ENCODE measurements at places on chromosomes 1 and 21.
A peak's percentile ranks its signal among the peaks of the same experiment; 100 is the strongest.

- peak; percentile 32 for DNase-seq
These were observed 165.7 kb downstream of the NCAM2 start for GRCh38 chr21:21163904-21164303.

DNA sequence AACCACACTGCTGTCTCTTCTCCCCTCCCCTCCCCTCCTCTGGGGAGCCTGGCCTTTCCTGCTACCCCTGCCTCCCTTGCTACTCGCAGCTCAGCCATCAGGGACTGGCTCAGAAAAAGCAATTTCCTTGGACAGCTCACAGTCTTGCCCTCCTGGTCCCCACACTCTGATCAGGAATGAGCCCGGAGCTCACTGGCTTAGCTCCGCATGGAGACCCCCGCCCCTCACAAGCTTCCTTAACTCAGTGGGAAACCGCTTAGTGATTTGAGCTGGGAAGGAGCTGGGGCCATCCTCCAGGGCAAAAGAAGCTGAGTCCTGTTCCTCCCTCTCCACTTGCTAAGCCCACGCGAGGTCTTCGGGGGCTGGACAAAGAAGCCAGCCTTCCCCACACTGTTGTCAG is 70.3 kb upstream of the ACTL8 start:
- no peak for DNase-seq

- DNase-seq, result no peak
These were observed 2110.6 kb downstream of the MRPL39 start for GRCh38 chr21:23496729-23497128.

DNA sequence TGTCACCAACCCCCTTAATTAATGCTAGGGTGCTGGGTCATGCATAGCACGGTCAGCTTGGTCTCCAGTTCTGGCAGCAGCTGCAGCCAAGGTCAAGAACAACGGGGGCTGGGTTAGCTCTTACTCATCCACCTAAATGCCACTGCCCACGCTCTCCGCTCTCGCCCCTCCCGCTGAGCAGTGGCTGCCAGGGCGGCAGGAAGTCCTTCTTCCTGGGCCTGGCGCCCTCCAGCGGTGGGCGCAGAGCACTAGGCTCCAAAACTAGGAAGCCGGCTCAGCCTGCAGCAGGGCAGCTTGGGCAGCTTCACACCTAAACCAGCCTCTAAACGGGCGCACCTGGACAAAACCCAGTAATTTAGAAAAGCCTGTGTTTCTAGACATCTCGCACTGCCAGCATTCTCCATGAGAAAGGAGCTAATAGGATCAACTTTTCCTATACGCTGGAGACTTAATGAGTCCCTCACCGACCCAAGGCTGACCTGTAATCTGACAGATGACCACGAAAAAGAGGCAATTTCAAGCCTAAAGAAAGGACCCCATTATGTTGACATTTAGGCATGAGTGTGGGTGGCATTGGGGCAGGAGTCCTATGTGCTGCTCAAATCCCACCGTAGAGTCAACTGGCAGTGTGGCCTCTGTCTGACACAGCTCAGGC is 78.4 kb upstream of the LRRN2 start:
- DNase-seq, result peak; percentile 56

GRCh38 chr1:27004471-27005165 is 8.0 kb downstream of the TENT5B start:
- no peak for DNase-seq

- DNase-seq, result no peak
These were observed 256.9 kb upstream of the DPYD start for GRCh38 chr1:98177751-98178150.

GRCh38 chr1:208445758-208446203 is 201.6 kb upstream of the PLXNA2 start:
- peak; percentile 34 for DNase-seq

DNA sequence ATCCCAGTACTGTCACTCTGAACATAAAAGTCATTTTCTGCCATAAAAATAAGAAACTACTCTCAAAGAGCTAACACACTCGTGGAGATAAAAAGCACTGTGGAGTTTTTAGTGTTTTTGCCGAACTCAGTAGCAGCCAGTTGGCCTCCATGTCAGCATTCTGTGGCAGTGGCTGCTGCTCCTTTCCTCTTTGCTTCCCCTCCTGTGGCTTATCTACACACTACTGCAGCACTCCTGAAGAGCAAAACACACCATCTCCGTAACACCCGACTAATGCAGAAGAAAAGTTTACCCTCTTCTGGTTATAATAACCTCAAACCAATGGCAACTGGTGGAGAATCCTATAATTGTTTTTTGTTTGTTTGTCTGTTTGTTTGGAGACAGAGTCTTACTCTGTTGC is 44.9 kb downstream of the RAB3GAP2 start:
- no peak for DNase-seq

DNA sequence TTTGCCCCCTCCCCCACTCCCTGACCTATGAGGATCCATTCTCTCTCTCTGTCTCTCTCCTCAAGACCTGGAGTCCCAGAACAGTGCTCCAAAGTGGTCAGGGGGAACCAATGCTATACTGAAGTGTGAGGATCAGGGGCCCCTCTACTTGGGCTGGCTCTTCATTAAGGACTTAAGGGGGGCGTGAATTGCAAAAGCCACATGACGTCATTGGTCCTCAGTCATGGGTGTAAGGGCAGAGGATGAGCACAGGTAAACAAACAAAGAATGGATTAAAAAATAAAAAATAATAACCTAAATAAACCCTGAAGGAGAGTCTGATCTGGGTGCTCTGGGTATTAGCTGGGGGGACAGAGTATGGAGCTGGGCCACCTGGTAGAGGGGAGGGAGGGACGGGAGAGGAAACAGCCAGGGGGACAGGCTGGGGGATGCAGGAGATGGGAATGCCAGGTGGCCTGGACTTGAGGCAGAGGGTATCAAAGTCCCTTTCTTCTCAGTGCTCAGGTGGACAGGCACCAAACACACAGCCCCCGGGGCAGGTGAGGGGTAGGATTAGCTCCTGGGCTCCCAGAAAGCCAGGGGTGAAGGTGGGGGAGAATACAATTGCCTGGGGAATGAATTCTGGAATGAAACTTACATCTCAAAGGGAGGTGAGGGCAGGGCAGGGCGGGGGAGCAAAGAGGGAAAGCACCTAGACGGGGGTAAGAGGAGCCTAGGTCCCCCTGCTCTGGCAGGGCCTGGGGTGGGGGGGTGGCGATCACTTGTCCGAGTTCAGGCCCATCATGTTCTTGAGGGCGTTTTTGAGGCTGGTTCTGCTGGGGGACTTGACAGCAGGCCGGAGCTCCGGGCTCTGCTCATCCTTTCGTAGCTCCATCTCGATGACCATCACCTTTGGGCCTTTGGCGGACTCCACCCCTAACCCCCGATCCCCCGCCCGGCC is 4.6 kb downstream of the MPZ start:
- DNase-seq, result no peak

GRCh38 chr1:38826262-38826661 is 33.3 kb downstream of the RRAGC start:
- no peak for DNase-seq

GRCh38 chr1:43507296-43508295 is 23.1 kb upstream of the PTPRF start:
- DNase-seq, result no peak

GRCh38 chr1:89734442-89734841 is 86.4 kb upstream of the LRRC8D start:
- no peak for DNase-seq

GRCh38 chr1:39643705-39644104 is 4.3 kb upstream of the HEYL start:
- no peak for DNase-seq
